Right ventricle myocardium inferior (tissue), 1 donor: ENCODE measurements at places on chromosomes 13 and 19. TPM values are rescaled to one million over a fixed set of nuclear protein-coding genes. Genes with fewer than 3 reads are reported as not detected.

GRCh38 chr13:114012141-114012540 lies 38.3 kb upstream of the C13orf46 start:
- peak; percentile 42 for DNase-seq

- no peak for DNase-seq
Measured at GRCh38 chr13:87207280-87208003, 463.7 kb upstream of the SLITRK5 start.

DNA sequence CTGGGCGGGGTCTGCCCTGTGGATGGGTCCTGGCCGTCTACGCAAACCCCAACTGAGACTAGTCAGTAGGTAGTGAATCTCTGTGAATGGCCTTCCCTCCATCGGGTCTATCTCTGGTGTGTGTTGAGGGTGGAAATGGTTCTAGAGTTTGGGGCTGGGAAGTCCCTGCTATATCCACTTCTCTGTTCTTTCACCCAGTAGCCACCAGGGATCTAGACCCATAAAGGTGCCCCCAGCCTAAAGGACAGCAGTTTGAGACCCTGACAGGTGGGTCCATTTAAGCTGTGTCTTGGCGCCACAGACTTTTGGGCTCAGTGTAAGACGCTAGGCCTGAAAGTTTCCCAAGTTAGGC lies 57.7 kb downstream of the ZNF568 start:
- DNase-seq: no peak

- no peak for DNase-seq
Measured at GRCh38 chr19:4096049-4096892, 27.7 kb downstream of the MAP2K2 start.

DNA sequence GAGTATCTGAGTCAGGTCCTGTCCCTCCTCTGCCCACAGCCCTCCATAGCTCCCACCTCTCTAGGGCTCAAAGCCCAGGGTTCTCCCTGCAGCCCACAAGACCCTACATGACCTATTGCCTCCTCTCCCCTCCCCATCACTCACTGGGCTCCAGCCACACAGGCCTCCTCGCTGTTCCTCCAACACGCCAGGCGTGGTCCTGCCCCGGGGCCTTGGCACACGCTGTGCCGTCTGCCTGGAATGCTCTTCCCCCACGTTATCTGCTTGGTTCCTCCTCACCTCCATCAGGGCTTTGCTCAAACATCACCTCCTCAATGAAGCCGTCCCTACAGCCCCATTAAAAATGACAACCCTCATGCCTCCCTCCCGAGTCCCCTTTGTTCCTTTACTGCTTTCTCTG lies 21.1 kb downstream of the PTPRS start:
- DNase-seq: no peak

DNA sequence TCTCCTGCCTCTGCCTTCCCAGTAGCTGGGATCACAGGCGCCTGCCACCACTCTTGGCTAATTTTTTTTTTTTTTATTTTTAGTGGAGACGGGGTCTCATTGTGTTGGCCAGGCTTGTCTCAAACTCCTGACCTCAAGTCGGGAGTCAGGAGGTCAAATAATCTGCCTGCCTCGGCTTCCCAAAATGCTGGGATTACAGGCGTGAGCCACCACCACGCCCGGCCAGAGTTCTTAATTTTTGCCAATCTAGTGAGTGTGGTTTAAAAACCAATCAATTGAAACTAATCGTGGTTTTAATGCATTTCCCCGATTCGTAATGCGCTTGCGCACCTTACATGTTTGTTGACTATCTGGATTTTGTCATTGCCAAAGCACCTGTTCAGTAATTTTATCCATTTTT lies 37.0 kb downstream of the SKA3 start:
- DNase-seq: no peak

DNA sequence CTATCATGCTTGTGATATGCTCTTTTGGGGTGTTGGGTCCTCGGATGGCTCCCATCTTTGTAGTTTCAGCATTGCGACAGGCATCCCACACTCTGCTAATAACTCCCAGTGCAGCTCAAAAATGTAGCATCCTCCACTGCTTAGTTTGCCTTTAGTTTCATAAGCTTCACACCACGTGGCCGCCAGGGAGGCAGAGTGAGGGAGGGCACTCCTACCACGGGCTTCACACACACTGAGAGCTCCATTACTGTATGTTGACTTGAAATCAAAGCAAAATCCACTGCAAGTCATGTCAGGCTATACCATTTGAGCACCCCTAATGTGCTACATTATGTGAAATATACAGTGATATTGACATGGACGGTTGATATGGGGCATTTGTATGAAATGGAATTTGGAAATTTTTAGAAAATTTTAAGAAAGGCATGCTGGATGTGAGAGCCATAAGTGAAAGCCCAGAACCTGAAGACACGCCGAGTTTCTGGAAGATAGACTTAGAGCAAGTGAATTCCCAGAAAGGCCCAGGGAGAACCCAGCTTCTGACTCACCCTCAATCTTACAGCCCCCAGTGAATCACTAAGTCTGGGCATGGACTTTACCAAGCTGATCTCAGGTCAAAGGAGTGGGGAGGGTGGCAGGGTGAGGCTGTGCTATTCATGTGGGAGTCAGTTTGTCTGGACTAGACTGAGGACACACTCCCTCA lies 94.1 kb downstream of the HSPH1 start:
- no peak for DNase-seq

- DNase-seq: no peak
Measured at GRCh38 chr19:52224211-52224610, 34.4 kb downstream of the PPP2R1A start.

DNA sequence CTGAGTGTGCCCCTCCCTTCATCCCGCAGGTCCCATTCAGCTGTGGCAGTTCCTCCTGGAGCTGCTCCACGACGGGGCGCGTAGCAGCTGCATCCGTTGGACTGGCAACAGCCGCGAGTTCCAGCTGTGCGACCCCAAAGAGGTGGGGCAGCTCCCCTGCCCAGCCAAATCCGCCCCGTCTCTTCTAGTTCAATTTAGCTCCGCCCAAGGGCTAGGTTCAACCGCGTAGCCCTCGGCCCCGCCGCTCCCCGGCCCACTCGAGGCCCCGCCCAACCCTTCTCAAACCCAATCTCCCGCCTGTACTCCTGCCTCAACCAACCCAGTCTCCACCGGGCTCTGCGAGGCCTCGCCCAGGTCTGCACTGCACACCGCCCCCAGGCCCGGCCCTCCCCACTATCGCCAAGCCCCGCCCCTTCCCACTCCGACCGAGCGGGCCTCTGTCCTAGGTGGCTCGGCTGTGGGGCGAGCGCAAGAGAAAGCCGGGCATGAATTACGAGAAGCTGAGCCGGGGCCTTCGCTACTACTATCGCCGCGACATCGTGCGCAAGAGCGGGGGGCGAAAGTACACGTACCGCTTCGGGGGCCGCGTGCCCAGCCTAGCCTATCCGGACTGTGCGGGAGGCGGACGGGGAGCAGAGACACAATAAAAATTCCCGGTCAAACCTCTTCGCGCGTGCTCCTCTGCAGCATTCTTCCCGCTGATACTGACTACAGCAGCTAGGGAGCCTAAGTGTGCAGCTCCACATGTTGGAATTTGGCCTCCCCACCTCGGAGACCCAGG lies 2.9 kb downstream of the ETV2 start:
- DNase-seq: peak; percentile 98

DNA sequence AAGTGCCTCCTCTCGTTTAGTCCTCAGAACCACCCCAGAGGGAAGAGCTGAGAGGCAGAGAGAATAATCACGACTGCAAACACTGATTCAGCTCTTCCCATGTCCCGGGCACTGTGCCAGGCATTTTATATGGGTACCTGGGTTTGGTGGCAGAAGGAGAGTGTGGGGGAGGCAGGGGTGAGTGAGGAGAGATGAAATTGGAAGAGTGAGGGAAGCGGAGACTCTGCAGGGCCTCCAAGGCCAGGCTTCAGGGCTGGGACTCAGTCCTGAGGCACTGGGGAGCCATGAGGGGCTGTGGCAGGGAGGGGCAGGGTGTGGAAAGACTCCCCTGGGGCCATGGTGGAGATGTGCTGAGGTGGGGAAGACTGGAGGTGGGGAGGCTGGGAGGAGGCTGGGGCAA lies 8.7 kb downstream of the SYNGR4 start:
- DNase-seq: no peak

GRCh38 chr13:25846222-25846984 lies 205.4 kb downstream of the SHISA2 start:
- no peak for DNase-seq

- DNase-seq: no peak
Measured at GRCh38 chr13:93700115-93700514, 473.5 kb downstream of the GPC6 start.

DNA sequence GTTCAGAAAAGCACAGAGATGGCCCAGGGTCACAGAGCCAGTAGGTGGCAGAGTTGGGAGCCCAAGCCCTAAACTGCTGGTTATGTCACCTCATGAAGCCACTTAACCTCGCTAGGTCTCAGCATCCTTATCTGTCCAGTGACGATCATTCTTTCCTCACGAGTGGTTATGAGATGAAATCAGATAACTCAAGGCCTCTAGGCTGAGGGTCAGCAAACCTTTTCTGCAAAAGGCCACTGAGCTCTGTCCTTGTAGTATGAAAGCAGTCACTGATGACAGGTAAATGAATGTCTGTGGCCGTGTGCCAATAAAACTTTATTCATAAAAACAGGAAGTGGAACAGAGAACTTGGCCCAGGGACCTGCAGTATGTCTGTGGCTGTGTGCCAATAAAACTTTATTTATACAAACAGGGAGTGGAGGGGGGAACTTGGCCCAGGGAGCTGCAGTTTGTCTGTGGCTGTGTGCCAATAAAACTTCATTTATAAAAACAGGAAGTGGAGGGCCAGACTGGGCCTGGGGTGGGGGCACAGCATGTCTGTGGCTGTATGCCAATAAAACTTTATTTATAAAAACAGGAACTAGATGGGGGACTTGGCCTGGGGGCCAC lies 71.2 kb downstream of the GNG7 start:
- DNase-seq: no peak

Gene MPHOSPH8
- total RNA-seq: 25.0 TPM

Gene DHRS12
- total RNA-seq: 10.2 TPM

Gene TEKTIP1
- total RNA-seq: not detected

Gene CYP2F1
- total RNA-seq: not detected
